Stimulated activated CD4-positive, alpha-beta T cell treated with anti-CD3 and anti-CD28 coated beads, Interleukin-1b, Interleukin-23, amount 100 ng/mL, for 1 hour (primary cell): ENCODE measurements at places on chromosomes 4 and X.

- DNase-seq = no peak
Observed at GRCh38 chrX:120575379-120576114, 14.8 kb upstream of the CUL4B start.

GRCh38 chr4:52964011-52964410 is 101.9 kb downstream of the RASL11B start:
- no peak for DNase-seq

GRCh38 chrX:1442016-1442665 is 10.6 kb downstream of the ASMTL start:
- DNase-seq = no peak

DNA sequence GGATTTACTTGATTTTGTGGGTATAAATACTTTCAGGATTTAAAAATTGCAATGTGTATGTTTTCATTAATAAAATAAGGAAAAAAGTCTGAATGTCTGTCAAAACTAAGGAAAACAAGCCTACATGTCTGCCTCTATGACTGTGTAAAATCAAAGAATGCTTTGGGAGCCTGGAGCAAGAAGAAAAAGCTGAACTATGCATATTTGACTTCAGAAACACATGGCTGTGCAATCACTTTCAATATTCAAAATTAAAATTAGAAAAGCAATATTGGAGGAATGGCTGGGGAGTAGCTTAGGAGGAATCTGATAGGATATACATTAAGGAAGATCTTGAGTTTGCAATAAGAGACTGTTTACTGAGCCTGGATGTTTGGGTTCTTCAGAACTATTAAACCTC is 147.1 kb downstream of the ADAM29 start:
- DNase-seq = no peak

- DNase-seq = no peak
Observed at GRCh38 chr4:141458501-141458900, 177.9 kb upstream of the IL15 start.

GRCh38 chrX:38080808-38081207 is 74.5 kb downstream of the SYTL5 start:
- no peak for DNase-seq

DNA sequence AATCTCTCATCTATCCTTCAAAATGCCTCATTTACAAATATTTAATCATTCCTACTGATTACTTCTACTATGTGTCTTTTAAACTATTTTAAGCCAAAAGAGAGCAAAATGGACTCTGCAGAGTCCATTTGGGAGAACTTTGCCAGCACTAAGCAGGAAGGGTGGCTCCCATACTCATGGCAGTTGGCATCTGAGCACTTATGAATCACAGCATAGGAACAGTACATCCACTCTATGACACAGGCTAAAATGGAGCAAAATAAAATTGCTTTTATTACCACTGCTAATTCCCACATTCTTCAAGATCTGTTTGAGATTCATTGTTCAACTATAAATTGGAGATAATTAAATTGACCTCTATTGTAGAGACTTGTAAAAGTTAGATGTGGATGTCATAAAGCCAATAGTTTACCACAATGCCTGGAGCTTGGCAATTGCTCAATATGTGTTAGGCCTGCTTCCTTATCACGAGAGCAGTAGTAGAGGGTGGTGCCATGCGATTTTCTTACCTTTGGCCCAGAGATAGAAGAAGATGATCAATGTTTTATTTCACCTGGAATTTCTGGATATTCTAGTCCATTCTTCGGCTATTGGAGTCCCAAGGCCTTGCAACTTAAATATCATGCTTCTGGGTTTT is 19.1 kb downstream of the HPGD start:
- no peak for DNase-seq
